ENCODE measurements at places on chromosomes 12 and 14.

DNA sequence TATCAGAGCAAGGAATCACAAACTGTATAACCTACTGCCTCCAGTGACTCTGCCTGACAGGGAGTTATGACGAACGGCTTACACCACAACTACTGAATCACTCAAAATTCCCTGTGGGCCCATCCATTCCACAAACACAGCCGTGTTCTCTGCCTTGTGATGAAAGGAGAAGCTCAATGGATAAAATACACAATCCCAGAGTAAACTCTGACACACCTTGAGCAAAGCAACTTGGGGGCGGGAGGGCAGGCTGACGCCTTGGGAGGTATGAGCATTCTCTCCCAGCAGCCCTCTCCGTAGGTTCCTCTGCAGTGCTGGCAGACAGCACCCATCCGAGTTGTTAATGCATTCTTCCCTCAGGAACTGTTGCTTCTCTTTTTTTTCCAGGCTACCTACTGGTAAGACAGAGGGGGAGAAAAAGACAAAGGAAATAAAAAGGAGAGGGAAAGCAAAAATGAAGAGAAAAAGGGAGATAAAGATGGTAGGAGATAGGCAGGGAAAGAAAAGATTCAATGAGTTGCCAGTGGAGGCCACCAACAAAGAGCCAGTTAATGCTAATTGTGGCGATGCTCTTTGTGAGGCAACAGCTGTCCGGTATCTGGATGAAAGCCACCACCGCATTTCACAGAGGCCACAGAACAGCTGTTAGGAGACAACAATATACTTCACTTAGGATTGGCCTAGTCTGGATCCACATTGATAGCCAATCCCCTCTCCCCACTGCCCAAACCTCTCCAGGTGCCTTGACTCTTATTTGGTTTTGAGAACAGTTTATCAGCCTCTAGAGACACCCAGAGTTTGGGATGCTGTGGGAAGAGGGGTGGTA, 4.7 kb upstream of the DIO2 start:
- no peak for DNase-seq

DNA sequence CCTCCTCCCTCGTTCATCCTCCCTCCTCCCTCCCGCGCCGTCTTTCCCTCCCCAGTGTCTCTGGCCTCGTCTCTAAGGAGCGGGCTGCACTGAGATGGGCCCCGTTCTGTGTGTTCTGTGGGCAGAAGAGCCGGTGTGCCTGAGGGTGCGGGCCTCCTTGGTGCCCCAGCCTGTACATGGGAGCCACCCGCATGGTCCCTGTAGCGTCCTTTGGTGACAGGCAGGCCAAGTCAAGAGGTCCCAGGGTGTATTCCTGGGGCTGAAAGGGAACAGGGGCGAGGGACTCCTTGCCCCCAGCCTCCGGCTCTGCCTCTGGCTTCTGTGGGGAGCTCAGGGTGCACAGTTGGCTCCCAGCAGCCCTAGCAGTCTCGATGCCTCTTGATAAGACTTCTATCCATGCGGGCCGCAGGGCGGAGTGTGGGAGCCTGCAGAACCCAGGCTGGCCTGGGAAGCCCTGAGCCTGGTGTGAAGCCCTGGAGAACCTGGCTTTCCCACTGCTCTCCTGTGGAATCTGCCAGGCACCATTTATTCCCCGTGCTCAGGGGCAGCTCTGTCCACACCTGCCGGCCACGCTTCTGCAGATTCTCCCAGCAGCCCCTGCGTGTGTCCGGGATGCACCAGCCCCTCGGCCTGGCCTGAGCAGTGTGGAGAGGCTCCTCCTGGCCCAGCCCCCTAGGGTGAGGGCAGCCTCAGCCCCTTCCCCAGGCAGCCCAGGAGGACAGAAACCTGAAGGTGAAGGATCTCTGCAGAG, 181.3 kb downstream of the KIF26A start:
- no peak for DNase-seq

DNA sequence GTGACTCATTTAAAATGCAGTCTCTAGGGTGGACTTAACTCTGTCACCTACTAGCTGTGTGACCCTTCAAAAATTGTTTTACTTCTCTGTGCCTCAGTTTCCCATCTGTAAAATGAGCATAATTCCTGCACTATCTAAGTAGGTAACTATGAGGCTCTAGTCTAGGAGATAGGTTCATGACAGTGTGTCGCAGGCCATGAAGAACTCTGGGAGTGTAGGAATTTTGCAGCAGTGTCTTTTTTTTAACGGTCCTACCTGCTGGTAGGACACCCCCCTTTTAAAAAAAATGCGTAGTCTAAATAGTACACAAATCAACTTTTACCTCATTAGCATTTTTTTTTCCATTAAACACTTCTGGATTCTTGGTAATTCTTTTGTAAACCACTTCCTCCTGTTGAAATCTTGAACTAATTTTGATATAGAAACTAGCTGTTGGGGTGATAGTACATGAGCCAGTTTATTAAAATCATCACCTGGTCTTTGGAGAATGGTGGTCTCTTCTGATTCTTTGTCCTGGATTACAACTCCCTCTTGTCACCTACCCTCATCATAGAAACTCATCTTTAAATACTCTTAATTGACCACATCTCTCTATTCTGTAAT, 86.0 kb upstream of the SLC38A2 start:
- DNase-seq, result no peak

DNA sequence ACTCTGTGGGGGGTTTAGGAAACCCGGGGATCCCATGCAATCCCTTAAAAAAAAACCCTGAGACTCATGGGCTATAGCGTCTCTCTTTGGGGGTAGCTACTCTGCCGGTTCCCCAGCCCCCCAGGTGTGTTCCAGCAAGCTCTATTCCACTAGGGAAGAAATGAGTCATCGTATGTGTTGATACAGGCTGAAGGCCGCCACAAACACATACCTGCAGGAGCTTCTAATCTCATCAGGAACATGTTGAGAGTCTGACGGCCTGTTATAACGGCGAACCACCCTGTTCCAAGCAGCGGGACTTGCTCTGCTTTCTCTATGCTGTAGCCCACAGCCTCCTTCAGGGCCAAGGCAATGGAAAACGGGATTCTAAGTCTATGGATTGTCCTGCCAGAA, 977 bp upstream of the KRT5 start:
- no peak for DNase-seq

DNA sequence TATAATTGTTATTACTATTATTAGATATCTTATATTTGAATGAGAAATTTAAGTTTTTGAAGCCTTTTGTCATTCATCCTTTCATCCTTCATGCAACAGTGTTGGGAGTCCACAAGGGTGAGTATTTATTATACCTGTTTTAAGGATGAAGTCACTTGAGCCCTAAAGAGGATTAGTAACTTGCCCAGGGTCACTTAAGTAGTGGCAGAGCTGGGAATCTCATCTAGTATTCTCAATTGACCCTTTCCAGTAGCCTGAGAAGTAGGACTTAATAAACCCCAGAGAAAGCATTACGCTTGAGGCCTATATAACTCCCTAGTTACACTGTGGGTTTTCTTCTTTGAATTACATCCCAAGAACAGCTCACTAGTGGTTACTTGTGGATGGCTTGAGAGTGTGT, 119.8 kb downstream of the SRGAP1 start:
- no peak for DNase-seq
